Stimulated activated CD4-positive, alpha-beta T cell treated with anti-CD3 and anti-CD28 coated beads, Interleukin-15, amount 100 ng/mL, for 24 hours (primary cell): ENCODE measurements at places on chromosomes 3 and 15.
A peak's percentile ranks its signal among the peaks of the same experiment; 100 is the strongest.

DNA sequence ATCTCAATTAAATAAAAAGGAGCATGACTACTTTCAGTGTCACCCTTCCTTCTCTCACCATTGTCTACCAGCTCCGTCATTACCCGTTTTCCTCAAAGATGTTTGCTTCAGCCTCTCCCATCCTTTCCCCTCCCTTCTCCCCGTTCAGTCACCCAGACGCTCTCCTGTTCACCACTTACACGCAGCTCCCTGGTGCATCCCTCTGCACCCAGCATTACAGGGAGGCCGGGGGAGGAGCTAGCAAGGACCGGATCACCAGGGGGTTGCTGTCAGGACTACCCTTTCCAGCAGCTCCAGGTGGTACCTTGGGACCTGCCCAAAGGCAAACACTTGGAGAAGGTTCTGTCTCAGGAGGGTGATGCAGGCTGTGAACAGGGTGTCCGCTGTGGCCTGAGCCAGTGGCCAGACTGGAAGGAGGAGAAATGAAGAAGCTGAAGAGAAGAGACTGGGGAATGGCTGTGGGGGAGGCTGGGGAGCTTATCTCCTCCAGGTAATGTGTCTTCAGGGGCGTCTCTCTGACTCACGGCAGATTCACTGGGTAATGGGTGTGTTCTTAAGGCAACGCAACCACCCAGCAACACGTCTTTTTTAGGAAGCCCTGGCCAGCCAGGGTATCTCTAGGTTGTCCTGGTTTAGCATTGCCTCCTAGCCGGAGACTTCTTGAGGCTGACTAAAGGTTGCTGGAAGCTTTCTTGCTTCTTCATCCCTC lies 21.8 kb upstream of the BDH1 start:
- no peak for DNase-seq

GRCh38 chr3:13507247-13507569 lies 27.1 kb downstream of the HDAC11 start:
- DNase-seq, result no peak

- no peak for DNase-seq
These were observed 35.2 kb downstream of the TSC22D2 start for GRCh38 chr3:150443331-150443741.

- no peak for DNase-seq
These were observed 226.9 kb downstream of the TPRG1 start for GRCh38 chr3:189398656-189399055.

- no peak for DNase-seq
These were observed 22.3 kb downstream of the RPSA start for GRCh38 chr3:39428745-39429201.

- no peak for DNase-seq
These were observed 20.0 kb downstream of the MEIS2 start for GRCh38 chr15:37080261-37080921.

- DNase-seq, result no peak
These were observed 31.4 kb downstream of the COL6A6 start for GRCh38 chr3:130548356-130548755.

- no peak for DNase-seq
These were observed 115.9 kb upstream of the LPP start for GRCh38 chr3:188037965-188038581.

DNA sequence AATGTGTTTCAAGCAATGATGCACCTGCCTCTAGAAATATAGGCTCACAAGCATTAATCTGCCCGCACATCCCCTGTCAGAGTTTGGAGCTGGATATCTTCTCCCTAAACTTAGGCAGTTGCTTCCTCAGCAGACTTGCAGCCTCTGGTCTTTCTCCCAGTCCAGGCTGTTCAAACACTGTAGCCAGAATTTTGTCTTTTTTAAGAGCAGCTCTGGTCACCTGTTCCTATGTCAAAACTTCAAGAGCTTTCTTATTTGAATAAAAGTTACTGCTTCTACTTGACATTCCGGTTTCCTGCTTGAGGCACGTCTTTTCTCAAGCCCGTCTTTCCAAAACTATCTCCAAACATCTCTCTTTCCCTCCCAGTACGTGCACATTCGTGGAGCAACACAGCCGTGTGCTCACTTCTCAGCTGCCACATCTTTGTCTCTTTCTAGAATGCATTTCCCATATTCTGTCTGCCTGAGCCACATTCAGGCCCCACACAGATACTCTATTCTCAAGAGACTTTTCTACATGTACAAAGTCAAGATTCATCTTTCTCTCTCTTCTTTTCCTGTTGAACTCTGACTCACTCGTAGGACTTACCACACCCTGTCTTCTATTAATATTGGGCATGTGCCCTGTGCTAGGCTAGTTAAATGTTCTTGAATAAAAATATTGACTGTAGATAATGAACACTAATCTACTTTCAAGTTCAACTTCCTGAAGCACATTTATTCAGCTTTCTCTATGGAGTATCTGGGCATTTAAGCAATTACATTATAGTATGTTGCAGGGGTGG lies 307.7 kb upstream of the SOX2 start:
- no peak for DNase-seq

- DNase-seq, result no peak
These were observed 789.8 kb downstream of the ROBO1 start for GRCh38 chr3:78978037-78978436.

DNA sequence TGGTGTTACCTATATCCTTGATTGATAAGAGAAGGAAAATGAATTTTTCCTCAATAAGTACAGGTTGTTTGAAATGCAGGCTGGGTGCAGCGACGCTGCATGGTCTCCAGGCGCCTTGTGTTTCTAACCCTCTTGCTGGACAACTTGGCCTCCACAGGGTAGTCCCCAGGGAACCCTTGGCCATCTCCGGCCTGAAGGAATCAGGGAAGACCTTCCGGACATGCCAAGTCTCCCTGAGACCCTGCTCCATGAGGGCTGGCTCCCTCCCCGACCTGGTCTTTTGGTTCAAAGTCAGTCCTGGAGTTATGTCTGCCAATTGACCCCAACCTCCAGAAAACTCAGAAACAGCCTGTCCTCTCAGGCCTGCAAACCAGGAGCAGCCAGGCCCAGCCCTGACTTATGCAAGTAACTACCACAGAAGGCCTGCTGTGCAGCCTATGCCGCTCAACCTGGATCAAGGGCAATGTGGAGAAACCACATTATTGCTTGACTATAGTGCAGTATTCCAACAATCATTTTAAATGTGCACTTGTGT lies 98.3 kb downstream of the LIPC start:
- no peak for DNase-seq

DNA sequence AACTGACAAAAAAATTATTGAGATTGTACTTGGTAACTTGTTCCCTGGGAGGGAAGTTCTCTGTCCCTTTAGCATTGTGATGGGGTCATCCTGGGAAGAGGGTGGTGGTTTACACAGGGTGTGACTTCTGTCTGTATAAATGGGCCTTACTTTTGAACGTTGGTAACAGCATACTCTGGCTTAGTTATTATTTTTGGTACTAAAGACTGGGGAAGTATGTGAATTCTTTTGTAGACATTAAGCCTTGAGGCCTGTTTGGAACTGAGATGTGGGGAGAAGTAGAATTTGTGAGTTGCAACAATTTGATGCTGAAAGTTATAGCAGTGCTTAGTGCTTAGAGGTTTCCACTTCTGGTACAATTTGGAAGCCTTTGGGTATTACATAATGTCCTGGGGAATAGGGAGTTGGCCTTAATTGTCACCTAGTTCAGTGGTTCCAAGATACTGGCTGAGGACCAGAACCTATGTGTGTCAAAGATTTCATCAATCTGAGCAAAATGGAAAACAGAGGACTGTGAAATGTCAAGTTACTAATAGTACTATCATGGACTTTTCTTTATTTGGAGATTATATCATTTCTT lies 15.9 kb downstream of the TLNRD1 start:
- DNase-seq, result no peak

GRCh38 chr15:39110336-39110735 lies 470.5 kb upstream of the THBS1 start:
- no peak for DNase-seq

DNA sequence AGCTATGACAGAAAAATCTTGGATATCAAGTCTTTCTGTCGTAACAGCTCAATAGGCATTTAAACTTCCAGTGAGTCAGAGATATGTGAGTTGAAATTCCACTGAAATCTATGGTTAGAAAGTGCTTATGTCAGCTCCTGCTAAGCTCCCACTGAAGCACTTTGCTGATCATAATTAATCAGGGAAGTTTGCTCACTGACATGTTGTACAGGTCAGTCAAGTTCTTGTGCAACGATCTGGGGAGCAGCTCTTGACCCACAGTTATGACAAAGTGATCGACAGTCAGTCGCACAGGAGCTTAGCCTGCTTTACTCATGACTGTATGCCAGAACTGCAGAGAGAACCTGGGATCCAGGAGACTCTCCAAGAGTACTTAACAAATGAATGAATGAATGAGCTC lies 453.5 kb downstream of the SOX2 start:
- no peak for DNase-seq

DNA sequence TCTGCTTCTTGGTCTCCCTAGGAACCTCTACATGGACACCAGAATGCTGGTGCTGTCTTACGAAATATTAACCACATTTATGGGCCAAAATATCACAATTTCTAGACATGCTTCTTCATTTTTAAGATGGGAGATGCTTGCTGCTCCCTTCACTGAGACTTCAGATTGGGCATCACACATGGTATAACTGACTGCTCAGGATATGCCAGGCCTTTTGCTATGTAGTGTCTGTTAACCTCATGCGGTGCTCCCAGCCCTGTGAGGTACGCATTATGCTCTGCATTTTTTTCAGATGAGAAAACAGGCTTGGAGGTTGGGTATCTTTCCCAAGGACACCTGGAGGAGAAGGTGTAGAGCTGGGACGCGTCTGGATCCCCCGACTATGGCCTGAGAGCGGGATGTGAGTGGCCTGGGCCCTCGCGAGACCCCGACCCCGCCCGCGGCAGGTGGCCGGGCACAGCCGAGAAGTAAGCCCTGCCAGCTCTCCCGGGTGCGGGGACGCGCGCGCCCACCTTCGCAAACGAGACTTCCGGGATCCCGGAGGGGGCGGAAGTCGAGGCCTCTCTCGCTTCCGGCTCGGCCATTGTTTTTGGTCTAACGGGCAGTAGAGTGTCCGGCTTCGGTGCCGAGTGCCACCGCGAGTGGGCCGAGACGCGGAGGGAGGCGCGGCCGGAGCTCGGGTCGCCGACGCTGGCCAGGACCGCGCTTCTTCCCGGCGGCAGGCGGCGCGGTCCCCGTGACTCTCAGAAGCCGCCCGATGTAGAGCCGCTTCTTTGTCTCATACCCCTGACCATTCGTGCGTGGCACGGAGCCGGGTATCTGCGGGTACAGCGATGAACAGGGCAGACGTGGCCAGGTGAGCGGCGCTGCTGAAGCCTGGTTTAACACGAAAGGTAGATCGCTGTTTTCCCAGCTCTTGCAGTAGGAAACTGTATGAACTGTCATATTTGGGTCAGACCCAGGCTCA lies at the start of gene ZKSCAN7:
Gene ZKSCAN7 (plus strand): TSS at position 568 of the 967 bp plus-strand sequence. CDS start 1,855 bp downstream, outside the sequence.
- DNase-seq, result peak; percentile 70

DNA sequence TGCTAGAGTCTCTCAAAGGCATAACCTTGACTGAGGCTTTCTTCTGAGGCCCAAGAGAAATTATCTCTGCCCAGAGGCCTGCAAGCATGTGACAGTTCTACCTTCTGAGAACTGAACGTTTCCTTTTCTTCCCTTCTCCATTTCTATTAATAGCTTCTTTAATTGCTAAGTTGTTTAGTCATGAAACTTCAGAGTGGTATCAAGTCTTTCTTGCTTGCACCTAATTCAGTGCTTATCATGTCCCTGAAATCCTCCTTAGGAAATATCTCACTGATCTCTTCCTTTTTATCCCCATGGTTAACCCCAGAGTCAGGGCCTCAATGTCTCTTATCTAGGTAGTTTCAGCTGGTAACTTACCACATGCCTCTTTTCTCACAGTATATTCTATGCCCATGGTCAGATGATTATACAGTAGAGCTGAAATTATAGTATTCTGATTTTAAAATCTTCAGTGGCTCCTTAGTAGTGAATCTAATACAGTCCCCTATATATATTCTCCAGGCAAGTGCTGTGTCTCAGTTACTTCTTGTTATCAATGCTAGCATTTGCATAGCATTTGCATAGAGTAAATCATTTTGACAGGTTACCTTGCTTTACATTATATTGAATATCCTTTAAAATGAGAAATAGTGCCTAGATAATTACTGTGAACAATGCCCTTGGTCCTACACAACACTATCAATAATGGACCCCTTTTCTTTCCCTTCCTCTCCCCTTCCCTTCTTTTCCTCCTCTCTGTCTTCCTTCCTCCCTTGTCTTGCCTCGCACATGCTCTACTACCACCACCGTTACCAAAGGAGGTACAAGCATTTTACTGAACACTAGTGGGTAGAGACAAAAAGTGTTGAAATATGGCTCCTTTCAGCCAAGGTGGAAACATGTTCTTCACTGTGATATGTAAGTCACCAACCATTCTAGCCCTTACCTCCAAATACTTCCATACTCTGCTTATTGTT lies 33.0 kb downstream of the KBTBD8 start:
- DNase-seq, result no peak

- DNase-seq, result no peak
These were observed 243.1 kb downstream of the TLE3 start for GRCh38 chr15:69854521-69855181.

DNA sequence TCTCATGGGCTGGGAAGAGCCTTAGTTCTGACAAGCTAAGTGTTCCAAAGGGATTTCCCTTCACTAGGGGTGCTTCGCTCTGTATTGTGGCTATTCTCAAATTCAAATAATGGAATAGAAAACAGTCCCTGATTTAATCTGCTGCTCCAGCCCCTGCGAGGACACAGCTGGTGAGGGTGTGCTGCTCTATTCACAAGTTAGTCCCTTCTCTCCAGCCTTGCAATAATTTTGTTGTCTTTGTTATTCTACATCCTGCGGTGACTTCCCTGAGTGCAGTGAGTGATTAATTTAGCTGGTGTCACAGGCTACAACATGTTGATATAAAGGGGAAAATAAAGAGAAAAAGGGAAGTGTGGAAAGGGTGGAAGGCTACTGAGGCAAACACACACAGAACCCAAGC lies 180.5 kb upstream of the VEPH1 start:
- no peak for DNase-seq

DNA sequence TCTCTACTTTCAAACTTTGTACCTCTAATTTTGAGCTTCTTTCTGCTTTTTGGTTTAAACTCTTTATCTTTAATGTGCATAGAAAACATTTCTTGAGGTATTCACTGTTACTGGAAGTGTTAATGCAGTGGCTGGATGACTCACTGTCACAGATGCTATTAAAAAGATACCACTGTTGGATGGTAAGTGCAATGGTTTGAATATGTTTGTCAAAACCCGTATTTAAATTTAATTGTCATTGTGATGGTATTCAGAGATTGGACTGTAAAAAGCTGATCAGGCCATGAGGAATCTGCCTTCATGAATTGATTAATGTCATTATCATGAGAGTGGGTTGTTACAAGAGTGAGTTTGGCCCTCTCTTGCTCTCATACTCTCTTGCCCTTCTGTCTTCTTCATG lies 70.6 kb downstream of the AP4E1 start:
- no peak for DNase-seq

- DNase-seq, result no peak
These were observed 38.6 kb downstream of the CCDC80 start for GRCh38 chr3:112602217-112602838.

DNA sequence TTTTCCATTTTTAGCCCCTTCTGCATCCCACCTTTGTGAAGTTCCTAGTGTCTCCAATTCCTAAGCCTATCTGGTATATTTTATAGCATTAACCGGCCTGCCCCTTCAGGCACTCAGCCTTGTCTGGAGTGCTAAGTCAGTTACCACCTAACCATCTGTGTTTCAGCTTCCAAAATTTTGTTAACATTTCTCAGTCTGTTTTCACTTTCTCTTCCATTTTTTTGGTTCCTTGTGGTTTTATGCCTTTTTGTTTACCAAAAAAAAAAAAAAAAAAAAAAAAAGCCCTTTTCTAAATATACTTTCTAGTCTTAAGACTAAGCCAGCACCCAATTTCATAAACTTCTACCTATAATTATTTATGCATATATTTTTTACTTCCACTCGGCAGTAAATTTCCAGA lies 92.4 kb downstream of the CSNK1G1 start:
- no peak for DNase-seq

GRCh38 chr3:101963902-101964362 lies 114.6 kb downstream of the NFKBIZ start:
- DNase-seq, result peak; percentile 49
